ENCODE measurements at places on chromosomes 11 and 22.

- DNase-seq: no peak
Observed at GRCh38 chr11:35307221-35307621, 112.1 kb downstream of the SLC1A2 start.

DNA sequence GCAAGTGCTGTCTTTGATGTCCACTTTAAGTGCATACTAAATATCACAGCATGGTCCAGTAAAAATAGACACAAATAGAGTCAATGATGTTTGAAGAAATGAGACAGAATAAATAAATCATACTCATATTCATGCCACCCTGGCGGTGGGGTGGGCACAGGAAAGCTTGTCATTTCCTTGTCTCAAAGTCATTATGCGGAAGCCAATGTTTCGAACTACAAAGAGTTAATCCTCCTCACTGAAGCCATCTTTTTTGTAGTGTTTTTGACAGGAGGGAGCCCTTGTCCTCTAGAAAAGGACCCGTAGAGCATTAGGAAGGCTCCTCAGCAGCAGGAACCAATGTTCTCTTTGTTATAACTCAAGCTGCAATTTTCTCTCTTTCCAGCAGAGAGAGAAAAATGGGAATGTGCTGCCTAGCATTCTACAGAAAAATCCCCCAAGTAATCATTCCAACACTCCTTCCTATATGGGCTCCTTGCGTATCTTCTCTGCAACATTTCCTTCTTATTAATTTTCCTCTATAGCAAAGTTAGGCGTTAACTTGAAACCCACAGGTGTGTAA is 30.6 kb downstream of the SC5D start:
- no peak for DNase-seq

DNA sequence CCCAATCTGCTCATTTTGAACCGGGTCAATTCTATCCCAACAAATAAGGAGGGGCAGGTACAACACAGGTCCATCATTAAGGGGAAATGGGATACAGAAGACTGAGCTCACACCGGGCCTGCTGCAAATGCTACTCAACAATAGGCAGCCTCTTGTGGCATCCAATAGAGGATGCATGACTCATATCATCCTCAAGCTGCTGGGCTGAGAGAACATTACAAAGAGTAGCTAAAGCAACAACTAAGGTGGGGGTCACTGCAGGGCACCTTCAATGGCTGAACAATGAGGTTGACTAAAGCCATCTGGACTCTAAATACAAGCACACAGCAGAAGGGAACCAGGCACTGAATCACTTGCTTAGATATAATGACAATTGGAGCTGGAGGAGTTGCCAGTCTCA is 130.1 kb upstream of the SYN3 start:
- DNase-seq: peak; percentile 36

GRCh38 chr22:36649066-36649465 is 54.5 kb downstream of the CACNG2 start:
- no peak for DNase-seq

- no peak for DNase-seq
Observed at GRCh38 chr11:121767433-121767832, 314.7 kb upstream of the SORL1-AS1 start.

DNA sequence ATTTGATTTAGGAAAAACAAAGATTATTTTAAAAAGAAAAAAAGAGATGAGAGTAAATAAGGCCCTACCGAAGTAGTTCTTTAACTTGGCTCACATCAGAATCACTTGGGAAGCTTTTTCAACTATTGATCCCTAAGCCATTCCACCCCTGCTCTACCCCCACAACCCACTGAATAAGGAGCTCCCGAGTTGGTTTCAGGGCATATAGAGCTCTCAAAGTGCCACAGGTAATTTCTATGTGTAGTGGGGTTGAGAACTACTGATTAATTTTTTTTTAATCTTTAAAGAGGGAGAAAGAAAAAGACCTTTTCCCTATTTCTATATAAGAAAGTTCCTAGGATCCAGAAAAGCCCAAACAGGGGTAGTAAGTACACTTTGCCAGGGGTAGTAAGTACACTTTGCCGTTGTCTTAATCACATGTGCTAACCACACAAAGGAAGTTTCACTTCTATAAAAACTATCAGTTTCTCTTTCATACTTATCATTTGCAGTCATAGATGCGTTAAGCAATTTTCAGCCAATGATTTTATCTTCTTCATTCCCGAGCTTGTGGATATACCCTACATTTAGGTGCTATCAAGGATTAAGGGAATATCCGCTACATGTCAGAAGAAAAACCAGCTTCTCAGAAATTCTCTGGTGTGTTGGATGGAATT is 108.4 kb upstream of the ZC3H12C start:
- no peak for DNase-seq

GRCh38 chr11:106724293-106724892 is 293.9 kb downstream of the GUCY1A2 start:
- DNase-seq: peak; percentile 67

DNA sequence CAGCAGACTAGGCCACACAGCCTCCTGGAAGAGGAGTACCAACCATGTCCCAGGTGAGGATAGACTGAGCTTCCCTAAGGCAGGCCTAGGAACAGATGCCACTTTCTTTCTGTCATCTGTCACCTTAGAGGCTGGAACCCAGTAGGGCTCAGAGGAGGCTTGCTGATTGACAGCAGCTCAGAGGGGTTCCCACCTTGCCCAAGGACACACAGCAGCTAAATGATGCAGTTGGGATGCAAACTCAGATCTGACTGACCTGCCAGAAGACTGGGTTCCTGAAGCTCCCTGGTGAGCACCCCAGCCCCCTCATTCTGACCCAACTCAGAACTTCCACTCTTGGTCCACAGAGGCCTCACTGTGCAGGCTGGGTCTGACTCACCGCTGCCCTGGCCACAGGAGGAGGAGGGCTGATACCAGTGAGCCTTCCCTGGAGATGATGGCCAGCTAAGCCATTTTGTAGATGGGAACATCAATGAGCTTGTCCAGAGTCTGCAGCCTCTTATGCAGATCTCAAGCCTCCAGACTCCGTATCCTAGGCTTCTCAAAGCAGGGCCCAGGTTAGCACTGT is 14.0 kb downstream of the CAPN5 start:
- DNase-seq: peak; percentile 28

GRCh38 chr11:8867035-8867434 is 44.0 kb upstream of the AKIP1 start:
- DNase-seq: peak; percentile 27

DNA sequence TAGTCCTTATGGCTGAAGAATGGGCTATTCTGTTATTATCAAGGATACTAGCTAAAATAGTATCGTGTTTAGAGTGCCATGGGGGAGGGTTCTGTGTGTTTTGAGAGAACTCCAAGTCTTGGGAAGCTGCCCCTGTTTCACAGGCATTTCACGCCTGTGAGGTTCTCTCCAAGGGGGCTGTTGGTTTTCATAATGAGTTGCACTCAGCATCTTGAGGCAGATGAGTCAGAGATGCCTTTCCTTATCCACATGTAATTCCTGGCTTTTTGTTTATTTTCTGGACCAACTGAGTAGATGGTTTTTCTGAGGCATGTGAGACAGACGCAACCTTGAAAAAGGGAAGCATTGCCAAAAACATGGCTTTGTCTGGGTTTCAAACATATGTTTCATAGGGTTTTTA is 203.7 kb downstream of the ARHGAP42 start:
- peak; percentile 78 for DNase-seq

DNA sequence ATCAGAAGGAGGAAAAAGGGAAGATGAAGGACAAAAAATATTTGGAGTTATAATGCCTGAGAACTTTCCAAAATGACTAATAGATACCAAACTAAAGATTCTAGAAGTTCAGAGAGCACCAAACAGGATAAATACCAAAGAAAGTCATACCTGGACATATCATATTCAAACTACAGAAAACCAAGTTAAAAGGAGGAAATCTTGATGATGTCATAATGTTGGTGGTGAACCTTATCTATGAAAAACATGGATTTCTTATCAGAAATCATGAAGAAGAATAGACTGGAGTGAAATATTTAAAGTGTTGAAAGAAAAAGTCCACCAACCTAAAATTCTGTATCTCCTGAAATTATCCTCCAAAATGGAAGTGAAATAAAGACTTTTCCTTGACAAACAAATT is 389.2 kb downstream of the JRKL start:
- DNase-seq: no peak

- DNase-seq: peak; percentile 84
Observed at GRCh38 chr11:7657306-7658025, 15.8 kb downstream of the CYB5R2 start.

GRCh38 chr11:555780-556661 is 4.5 kb downstream of the LMNTD2 start:
- DNase-seq: no peak

DNA sequence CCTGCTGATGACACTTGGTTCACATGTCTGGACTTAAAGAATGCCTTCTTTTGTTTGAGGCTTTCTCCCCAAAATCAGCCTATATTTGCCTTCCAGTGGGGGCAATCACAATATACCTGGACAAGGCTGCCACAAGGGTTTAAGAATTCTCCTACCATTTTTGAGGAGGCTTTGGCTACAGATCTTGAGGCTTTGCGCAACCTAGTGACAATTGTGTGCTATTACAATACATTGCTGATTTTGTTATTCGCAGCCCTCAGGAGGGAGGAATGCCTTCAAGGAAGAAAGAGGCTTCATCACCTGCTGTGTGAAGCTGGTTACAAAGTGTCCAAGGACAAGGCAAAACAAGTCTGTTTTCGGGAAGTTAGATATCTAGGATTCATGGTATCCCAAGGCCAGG is 50.8 kb upstream of the OR4C15 start:
- no peak for DNase-seq

DNA sequence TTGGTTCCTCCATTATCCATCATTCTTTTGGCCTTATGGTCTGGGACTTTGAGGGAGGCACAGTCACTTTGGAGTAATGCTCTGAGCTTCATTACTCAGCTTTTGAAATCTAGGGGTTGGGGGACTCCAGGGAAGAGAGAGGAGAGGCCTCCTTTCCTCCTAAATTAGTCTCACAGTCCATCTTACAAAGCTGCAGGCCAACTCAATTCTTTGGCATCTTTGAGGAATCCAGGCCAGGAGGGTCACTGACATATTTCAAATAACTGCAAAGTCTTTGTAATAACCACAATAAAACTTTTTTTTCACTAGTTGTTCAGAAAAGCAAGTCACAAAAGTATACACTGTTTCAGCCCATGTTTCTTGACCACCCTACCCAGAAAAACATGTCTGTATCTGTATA is 73.3 kb upstream of the FAR1 start:
- no peak for DNase-seq
